CD4-positive, alpha-beta T cell treated with Interleukin-4 for 1 hour (primary cell): ENCODE measurements at places on chromosomes 16 and 17.

DNA sequence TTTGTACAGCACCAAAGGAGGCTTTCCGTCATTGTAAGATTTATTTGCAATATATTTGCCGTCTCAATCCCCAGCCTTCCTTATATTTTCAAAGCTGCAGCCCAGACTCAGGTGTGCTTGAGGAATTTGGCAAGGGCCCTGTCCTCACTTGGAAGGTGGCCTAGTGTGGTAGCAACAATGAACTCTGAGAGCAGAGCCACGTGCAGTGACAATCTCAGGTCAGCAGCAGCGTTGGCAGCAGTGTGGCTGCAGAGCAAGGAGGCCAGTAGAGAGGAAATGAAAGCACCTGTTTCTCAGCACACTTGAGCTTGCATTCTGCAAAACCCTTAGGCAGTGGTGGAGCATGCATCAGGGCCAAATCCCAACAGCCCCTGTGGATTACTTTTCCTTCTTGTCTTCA, 613.5 kb downstream of the RBFOX1 start:
- no peak for DNase-seq

DNA sequence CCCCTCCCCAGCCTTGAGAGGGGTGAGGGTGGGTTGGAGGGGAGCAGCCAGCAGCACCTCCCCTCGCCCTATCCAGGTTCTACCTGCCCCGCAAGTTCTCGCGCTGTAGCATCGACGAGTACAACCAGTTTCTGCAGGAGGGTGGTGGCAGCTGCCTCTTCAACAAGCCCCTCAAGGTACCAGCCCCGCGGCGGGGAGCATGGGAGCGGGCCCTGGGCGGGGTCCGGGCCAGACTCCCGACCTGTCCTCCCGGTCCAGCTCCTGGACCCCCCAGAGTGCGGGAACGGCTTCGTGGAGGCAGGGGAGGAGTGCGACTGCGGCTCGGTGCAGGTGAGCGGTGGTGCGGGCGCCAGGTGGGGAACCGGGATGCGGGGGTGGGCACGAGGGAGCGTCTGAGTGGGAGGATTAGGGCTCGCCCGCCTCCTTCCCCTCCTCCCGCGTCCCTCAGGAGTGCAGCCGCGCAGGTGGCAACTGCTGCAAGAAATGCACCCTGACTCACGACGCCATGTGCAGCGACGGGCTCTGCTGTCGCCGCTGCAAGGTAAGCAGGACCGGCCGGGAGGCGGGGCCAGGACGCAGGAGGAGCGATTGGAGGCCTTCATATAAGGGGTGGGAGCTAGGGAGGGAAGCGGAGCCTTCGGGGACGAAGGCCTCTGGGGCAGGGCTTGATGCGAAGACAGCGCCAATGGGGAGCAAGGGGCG, 16.5 kb downstream of the ADAM11 start:
- peak; percentile 99 for DNase-seq

DNA sequence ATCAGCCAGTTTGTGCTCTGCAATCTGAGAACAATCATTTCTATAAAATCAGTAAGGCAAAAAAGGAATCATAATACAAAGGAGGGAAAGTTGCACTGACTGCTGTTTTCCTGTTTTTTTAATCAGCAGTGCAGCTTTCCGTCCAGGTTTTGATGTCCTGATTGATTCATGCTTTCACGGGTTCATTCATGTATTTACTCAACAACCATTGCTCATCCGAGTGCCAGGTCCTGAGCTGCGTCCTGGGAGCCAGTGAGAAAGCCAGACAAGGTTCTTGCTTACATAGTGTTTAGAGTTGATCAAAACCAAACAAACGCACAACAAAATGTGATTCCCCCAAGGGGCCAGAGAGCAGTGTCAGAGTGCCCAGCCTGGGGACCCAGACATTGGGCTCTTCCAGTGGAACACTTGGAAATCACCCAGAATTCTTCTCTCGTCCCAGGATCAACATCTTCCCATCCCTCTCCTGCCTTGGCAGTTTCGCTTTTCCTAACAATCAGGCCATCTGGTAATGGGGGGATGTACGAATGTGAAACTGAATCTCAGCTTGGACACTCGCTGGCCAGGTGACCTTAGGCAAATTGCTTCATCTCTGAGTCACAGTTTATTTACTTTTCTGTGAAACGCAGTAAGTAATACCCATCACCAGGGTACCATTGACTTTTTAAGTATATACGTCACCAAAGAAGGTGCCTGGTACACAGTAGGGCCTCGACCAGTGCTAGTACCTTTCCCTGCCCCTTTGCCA, 13.3 kb upstream of the C1QL1 start:
- no peak for DNase-seq

GRCh38 chr17:56594320-56595107, 1.0 kb downstream of the NOG start:
- DNase-seq: peak; percentile 19
